ENCODE measurements at places on chromosomes 5 and 9.

GRCh38 chr5:80061547-80061946, 26.4 kb downstream of the THBS4 start:
- DNase-seq, result no peak

GRCh38 chr5:151164687-151165392, 7.3 kb upstream of the ANXA6 start:
- DNase-seq, result peak; percentile 82

DNA sequence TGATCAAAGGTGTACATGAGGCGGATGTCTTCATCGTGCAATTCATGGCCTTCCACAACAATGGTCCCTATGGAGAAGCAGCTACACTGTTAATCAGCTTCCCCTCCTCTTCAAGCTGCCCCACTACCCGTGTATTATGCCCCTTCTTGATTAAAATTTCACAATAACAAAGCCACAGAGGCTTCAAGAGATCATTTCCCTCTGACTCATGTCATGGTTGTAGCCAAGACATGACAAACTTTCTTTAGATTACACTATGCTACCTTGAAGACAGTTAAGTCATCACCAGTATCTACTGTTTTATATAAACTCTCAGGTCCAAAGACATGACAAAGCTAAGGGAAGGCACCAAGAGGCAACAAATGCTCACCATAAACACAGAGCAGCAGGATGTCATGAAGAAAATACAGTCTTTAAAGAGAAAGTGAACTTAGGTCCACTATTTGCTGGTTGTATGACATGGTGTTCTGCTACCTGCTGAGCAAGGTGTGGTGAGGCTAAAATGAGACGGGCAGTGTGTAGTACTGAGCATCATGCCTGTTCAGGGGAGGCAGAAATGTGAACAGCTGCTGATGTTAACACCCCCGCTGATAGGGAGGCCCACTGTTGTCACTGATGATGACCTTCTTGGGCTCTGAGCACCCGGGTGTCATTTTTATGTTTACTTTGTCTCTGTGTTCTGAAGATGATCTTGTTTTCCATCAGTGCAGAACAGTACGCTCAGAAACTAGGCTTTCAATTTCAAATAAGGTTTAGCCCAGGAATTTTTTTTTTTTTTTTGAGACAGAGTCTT, 48.3 kb downstream of the IARS1 start:
- DNase-seq, result no peak

GRCh38 chr9:14317667-14318320, 3.9 kb upstream of the NFIB start:
- no peak for DNase-seq

DNA sequence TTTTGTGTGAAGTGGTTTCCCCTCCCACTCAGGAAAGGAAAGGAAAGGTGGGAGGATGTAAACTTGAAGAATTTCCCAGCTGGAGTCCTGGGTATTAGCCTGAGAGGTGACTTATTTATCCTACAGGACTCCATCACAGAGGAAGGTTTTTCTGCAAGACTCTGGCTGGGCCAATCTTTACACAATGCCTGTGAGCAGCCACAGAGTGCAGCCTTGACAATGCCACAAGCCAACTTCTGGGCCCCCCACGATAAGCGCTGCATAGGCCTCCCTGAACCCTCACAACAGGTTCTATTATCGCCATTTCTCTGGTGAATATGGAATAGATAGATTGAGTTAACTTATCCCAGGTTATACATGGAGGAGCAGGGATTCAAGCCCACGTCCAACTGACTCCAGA, 12.4 kb downstream of the TTC39B start:
- DNase-seq, result no peak

- no peak for DNase-seq
Measured at GRCh38 chr5:95682891-95683290, at the start of gene SPATA9. Gene SPATA9, minus strand, starts transcription at chr5:95682991. Its CDS starts 137 bp downstream, at chr5:95682854.

DNA sequence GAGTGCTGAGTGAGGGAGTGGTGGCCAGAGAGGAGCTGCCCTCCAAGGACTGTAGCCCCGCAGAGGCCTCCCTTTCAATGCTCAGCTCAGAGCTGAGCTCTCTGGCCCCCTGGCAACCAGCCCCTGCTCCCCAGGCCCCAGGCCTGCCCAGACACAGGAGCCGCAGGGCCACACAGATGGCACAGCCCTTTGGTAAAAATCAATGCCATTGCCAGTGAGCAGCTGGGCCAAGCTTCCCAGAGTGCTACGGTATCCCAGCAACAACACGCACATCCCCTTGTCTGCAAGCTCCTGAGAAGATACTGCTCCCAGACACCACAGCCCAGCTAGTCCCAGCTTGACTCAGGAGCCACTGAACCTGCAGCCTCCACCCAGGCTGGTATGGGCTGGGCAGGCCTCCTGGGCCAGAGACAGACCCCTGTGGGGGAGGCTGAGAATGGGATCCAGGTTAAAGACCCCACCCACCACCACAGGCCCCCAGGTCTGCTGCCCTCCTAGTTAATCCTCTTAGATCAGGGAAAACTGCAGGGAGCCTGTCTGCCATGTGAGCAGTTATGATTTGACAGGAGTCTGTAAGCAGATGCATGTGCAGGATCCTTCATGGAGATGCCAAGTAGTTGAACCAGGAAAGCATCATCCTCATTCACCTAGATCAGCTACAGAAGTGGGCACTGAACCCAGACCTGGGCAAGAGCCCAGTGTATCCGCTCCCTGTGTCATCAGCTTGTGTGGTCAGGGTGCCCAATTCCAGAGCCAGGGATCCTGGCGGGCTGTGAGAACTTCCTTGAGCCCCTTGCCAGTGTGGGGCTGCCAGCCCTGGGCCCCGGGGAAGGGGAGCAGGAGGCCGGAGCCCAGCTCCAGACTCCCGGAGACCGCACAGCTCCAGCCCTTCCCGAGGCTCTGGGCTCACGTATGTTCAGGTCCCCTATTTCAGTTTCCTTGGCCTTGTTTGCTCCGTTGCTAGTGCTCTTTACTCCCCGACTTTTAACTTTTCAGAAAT, 26.7 kb upstream of the ADAMTS2 start:
- DNase-seq, result no peak

- no peak for DNase-seq
Measured at GRCh38 chr9:134396825-134397224, 70.6 kb downstream of the RXRA start.

DNA sequence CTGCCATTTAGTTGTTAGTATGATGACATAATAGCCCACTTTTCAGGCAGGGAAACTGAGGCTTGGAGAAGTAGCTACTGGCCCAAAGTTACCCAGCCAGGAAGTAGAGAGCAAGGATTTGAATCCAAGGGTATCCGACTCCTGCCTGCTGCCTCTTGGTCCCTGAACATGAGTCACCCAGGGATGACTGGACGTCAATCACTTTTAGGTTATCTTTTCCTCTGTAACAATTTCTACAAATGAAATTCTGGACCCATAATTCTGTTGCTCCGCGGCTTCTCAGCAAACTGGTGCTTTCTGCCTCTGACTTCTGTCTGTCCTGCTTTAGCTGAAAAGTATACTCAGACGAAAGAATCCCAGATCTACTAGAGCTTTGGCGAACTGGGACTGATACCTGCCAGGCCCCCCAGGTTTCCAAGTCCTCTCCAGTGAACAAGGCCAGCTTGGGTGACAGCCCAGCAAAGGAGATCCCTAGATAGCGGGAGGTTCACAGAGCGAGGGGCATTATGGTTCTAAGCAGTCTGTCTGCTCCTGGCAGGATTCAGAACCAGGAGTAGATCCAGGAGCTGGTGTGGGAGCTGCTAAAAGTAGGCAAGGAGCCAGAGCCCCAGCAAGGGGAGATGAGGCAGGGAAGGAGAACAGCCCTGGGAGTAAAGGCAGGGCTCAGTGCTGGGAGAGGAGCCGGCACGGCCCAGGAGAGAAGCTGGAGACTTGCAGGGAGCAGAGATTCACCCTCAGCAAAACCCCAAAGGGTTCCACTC, 20.6 kb downstream of the OLFML2A start:
- peak; percentile 70 for DNase-seq

DNA sequence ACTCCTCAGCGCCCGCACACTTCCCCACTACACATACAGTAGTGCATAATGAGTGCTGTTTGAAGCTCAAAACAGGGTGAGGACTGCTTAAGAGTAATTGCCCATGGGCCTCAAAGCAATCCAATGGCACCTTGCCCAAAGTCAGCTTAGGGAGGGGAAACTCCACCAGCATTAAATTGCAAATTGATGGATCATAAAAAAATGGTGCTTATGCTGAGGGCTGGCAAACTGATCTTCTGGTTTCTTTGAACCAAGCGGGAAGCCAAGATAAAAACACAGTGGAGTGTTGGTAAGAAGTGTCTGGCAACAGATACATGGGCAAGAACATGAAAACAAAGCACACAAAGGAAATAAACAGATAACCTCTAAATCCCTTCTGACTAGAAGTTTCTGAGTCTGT, 28.0 kb downstream of the TLE1 start:
- DNase-seq, result no peak

GRCh38 chr5:124088289-124089032, 576.5 kb downstream of the CSNK1G3 start:
- DNase-seq, result no peak

DNA sequence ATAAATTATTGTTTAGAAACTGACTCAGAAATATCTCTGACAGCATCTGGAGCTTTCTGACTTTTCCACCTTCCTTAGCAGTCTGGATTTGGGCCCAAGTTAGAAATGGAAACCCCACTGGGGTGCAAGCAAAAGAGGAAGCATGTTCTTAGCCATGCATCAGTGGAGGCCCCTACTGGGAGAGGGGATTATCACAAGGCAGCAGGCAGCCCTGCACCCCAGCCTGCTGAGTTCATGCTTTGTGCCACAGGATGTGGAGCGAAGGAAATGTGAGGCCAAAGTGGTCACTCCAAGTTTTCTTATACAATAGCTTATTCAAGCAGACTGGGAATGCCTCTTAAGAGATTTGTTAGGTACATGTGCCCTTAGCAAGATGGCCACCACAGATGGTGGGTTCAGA, 146.5 kb upstream of the TLX3 start:
- no peak for DNase-seq

DNA sequence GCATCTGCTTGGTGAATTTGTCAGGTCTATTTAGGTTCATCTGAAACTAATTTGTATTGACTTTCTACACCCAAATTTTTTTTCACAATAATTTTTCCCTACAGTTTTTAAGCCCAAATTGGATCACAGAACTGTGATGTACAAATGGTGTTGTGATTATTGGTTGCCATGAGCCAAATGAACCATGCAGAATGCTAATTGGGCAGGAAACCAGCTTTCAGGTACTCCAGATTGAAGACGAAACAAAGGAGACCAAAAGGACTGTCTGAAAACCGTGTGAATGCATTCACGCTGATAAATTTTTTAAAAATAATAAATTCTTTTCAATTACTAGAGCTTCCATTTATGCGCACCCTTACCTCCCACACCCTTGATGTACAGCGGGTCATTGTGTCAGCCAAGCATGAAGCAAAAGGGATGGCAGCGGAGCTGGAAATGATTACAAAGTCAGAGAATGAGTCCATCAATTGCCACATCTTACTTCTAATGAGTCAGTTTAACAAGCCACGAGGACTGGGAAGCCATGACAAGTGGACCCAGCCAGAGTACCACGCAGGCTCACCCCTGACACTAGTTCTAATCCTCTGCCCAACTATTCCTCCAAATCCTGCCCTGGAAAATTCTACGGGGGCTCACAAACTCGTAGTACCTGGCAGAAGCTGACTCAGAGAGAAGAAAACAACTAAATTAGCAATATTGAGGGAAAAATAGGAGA, 66.5 kb downstream of the SEMA6A start:
- no peak for DNase-seq

GRCh38 chr9:93864840-93865239, 90.3 kb downstream of the BARX1 start:
- no peak for DNase-seq

DNA sequence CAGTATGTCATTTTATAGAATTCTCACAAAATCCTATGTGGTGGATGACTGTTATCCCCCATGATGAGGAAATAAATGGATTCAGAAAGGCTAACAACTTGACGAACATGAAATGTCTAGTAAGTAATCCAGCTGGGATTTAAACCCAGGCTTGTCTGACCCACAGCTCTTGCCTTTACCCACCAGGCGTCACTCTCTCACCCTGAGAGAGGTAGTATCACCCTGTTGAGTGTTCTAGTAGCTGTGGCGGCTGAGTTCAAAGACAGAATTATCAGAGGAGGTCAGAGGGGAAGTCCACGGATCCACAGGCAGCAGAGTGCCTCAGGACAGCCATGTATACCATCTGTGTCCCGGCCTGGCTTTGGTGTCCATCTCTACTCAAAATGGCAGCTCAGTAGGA, 113.8 kb downstream of the ZNF462 start:
- no peak for DNase-seq

- DNase-seq, result no peak
Measured at GRCh38 chr5:95711501-95712346, 19.4 kb upstream of the RHOBTB3 start.

GRCh38 chr9:86187121-86187520, 72.3 kb downstream of the C9orf153 start:
- no peak for DNase-seq

- DNase-seq, result no peak
Measured at GRCh38 chr9:127680846-127681245, 25.9 kb upstream of the CFAP157 start.

DNA sequence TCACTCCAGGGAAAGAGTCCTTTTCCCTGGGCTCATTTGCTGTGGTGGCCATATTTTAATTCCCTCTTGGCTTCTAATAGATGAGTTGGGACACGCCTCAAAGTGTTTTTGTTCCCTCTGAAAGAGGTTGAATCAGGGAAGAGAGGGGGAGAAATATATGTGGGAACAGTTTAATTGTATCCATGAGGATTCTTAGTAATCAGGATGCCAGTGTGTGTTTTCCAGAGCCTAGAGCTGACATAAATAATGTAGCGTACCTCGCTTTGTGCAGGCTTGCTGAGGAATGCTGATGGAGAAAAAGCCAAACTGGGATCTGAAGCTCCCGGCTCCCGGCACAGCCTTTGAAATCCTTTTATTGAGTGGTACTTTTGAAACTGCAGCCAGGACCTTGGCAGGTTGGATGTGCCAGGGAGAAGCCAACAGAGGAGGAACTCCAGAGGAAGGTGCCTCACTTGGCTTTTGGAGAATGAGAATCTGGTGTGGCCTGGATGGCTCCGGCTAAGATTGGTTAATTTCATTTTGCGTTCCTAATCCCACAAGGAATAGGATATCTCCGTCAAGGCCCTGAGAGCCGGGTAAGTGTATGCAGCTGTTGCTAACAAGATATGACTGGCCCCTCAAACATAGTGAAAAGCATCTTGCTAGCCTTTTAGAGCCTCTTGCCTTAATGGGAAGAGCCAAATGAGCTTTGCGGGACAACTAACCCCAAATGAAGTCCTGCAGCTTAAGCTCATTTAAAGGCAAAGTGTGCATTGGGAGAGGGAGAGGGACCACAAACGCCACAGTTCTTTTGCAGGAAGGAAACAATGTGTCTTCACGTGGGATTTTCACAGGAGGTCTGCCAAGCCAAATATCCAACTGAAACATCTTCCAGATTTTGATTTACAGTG, 471.1 kb upstream of the WWC1 start:
- no peak for DNase-seq

DNA sequence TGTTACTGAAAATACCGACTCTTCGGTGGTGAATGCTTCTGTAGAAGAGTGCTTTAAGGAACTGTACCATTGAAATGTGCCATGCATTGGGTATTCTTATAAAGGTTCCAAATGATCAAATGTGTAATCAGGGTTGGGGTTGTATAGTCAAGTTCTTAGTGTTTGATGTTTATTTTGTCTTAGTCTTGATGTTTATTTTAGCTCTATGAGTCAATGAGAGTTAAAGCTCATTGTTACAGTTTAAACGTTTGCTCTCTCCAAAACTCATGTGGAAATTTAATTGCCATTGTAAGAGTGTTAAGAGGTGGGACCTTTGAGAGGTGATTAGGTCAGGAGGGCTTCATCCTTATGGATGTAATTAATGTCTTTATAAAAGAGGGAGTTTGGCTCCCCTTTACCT, 153.0 kb downstream of the FER start:
- no peak for DNase-seq

Data from uterus (tissue), 4 donors.